ENCODE measurements at places on chromosomes 5 and 9.

- DNase-seq = no peak
These were observed 206.9 kb downstream of the COX7C start for GRCh38 chr5:86824637-86825036.

DNA sequence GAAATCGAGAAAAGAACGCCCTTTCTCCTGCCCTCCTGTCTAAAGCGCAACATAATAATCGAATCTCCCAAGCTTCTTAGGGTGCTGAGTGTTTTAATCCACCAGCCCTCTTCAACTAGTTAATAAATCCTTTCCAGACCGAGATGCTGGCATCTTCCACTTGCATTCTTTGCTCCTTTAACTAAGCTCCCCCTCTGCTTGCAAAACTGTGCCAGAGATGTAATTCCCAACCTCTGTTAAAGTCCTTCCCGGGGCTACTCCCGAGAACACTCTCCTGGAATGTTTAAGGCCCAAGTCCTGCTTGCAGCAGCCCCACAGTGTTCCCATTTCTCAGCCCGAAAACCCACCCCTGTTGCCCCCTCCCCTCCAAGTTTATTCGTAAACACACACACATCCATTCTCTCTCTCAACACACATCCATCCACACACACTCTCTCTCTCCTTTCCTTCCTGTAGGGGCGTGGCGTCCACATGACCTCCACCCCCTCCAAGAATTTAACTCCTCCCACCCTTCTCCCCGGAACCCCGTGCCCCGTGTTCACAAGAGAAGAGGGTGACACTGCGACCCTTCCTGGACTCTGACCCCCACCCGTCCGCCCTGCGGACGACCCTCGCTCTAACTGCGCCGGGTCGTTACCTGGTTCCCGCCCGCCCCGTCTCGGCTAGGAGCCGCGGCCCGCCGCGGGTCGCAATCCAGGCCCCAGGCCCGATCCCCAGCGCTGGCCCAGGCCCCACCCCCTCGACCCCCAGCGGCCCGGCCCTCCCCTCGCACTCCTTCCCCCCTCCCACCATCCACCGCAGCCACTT, 7.0 kb upstream of the MGAT1 start:
- DNase-seq = peak; percentile 93

DNA sequence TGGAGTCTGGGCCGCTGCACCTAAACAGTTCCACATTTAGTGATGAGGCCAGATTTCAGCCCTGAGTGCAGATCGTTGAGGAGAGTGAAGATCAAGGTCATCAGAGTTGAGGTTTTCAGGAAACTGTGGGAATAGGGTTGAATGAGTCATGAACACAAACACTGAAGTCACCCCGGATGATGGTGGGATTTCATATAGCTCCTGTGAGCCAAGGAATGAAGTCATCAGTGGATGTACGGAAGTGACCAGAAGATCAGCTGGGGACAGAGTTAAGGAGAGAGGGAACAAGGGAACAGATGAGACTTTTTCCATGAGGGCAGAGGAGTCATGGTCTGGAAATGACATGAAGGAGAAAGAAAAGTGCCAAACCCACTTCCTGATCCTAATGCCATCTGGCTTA, 36.5 kb downstream of the PALM2AKAP2 start:
- DNase-seq = peak; percentile 98

DNA sequence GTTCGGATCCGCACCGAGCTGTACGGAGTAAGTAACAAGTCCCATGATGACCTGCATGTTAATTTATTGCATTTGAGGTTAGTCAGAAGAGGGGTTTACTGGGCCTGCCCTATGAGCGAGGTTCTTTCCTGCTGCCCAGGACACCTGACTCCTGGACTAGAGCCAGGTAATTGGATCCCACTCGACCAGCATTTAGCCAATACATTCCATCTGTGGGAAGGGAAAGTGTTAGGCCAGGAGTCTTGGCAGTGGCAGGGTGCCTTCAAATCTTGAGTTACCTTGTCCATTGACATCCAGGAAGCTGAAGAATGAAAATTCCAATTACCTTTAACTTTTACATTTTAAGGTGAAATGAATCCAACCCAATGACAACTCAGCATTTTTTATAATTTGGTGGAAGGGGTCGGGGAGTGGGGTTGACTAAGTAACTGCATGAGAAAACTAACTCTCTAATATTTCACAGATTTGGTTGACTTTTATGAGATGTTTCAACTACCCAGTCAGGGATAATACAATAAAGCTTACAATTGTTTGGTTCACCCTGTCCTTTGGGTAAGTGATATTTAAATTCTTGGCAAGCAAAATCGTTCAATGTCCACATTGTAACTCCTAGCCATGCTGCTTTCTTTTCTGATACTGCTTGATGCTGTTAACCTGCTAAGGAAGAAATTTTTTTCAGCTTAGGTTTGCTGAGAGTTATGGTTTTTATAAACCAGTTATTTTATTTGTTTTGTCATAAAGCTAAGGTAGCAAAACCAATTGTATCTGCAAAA, 111.6 kb upstream of the IQGAP2 start:
- no peak for DNase-seq

GRCh38 chr5:112013660-112014059, 256.7 kb upstream of the NREP start:
- no peak for DNase-seq

DNA sequence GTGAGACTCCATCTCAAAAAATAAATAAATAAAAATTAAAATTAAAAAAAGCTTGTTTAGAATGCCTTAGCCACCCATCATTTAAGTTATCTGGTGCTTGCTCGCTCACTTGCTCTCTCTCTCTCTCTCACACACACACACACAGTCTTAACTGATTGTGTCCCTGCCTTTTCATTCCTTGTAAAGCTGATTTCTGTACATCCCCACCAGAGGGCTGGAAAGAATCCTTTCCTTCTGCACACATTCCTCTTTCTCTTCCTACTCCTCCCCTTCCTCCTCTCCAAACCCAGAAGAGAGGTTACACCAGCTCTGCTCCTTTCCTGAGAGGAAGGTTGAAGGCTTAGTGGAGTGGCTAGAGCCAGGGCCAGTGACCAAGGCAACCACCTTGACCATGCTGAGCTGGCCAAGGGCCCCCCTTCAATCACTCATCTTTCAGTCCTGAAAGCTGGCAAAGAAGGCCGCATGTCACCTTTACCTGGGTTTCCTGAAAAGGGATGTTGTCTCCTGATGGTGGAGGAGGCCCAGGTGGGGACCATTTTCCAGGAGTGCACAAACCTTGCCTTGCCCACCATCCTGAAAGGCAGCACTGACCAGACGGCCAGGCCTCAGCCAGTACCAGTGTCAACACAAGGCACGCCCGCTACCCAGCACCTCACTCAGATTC, 25.6 kb downstream of the STK10 start:
- peak; percentile 52 for DNase-seq

- peak; percentile 16 for DNase-seq
These were observed 26.1 kb upstream of the ANXA6 start for GRCh38 chr5:151183456-151184245.

- DNase-seq = no peak
These were observed 324.8 kb downstream of the GABRG2 start for GRCh38 chr5:162392336-162392735.

GRCh38 chr9:136543830-136544547, 1.9 kb downstream of the NOTCH1 start:
- DNase-seq = no peak

DNA sequence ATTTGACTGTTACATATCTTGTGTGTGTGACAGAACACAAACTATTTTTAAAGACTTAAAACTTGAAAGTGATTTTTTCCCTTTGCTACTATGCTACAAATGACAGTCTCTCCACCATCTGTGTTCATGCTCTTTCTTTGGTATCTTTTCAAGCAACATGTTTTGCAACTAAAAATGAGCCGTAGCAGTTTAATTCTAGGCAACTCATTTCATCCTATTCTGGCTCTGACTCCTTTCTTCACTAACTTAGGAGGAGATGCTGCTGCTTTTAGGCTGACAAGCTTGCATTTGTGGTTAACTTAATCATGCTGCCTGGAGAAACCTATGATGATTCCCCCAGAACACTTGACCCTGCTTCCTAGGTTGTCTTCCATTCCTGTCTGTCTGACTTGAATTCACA, 100.6 kb downstream of the HACD4 start:
- peak; percentile 8 for DNase-seq

- DNase-seq = peak; percentile 19
These were observed 607 bp downstream of the PCSK1 start for GRCh38 chr5:96432216-96433065.

- DNase-seq = no peak
These were observed 60.6 kb downstream of the RGS7BP start for GRCh38 chr5:64566310-64566916.

- DNase-seq = no peak
These were observed 337.9 kb downstream of the PDE4D start for GRCh38 chr5:59555596-59555995.

DNA sequence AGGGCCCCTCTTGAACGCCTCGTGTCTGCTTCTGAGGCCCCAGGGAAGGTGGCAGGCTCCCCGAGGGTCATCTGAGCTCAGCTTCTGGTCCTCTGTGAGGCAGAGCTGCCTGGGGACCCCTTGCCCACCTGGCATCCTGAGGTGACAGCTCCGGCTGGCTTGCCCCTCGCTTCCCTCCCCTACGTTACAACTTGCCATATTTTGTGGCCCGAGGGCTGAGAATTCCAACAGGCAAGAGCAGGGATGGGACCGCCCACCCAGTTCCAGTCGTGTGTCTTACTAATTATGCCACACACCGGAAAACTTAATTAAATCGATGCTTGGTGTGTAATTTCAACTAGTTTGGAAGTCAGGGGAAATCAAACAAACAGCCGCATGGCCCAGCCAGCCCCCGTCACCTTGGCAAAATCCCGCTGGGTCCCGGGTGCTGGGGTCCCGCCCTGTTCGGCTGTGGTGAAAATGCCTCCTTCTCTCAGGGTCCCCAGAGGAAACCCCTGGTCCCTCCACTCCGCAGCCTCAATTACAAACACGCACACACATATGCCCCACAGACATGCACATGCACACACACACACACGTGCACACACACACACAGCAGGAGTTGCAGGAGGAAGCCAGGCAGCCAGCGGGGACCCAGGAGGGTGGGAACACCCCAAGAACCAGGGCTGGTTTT, 221.0 kb upstream of the IER5L start:
- no peak for DNase-seq

GRCh38 chr9:99559776-99560175, 261.9 kb upstream of the NR4A3 start:
- no peak for DNase-seq

- DNase-seq = no peak
These were observed 172.9 kb upstream of the IL12B start for GRCh38 chr5:159503236-159503635.

- peak; percentile 85 for DNase-seq
These were observed 162.2 kb downstream of the HSD17B3 start for GRCh38 chr9:96139592-96140295.

DNA sequence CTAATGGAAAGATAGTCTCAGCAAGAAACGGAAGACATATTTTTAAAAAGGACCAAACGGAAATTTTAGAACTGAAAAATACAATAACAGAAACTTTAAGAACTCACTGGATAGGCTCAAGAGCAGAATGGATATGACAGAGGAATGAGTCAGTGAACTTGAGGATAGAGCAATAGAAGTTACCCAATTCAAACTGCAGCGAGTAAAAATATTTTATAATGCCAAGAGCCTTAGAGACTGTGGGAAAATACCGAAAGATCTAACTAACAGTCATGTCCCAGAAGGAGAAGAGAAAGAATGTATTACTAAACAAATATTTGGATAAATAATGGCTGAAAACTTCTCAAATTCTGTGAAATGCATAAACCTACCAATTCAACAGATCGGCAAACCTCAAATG, 40.8 kb downstream of the ADAMTS2 start:
- peak; percentile 97 for DNase-seq

DNA sequence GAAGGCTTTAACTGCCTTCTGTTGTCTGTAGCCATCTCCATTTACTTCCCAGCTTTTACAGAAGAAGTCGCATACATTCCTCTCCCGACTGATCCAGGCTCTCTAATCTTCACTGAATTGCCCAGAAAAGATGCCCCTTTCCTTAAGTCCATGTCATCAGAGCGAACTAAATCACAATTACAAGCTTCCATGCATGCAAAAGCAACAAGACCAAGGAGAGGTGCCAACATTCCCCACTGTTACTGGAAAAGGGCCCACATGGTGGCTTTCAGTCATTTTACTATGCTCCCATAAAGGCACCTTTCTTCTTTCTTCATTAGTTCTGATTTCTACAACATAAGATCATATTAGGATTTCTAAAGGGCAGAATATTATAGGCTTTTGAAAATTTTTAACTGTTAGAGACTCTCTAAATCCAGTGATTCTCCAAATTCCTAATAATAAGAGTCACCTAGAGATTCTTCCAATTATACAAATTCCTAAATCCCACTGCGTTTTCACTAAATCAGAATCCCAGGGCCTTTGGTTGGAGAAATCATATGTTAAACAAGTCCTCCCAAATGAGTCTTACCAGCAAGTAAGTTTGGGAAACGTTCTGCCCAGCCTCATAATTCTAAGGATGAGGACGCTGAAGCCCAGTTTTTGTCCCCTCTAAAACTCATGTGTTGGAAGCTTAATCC, 17.0 kb upstream of the ZFR start:
- DNase-seq = peak; percentile 68

DNA sequence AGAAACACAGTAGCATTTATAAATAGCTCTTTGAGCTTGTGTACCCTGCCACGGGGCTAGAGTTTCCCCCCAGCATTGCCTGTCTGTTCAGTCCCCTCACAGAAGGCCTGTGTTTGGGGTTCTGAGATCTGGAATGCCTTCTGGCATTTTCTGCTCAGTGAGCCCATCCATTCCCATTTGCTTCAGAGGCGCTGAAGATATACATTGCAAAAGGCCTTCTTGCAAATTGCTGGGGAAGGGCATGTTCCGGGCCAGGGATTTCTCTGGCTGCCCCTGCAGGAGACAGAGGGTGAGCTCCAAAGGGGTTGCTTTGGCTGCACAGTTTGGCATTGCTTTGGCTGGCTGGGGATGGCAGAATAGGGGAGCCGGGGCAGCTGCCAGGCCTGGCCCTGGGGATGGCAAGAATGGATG, 308.4 kb downstream of the MSX2 start:
- DNase-seq = no peak

GRCh38 chr5:35430381-35431162, 187.1 kb upstream of the SPEF2 start:
- DNase-seq = no peak

DNA sequence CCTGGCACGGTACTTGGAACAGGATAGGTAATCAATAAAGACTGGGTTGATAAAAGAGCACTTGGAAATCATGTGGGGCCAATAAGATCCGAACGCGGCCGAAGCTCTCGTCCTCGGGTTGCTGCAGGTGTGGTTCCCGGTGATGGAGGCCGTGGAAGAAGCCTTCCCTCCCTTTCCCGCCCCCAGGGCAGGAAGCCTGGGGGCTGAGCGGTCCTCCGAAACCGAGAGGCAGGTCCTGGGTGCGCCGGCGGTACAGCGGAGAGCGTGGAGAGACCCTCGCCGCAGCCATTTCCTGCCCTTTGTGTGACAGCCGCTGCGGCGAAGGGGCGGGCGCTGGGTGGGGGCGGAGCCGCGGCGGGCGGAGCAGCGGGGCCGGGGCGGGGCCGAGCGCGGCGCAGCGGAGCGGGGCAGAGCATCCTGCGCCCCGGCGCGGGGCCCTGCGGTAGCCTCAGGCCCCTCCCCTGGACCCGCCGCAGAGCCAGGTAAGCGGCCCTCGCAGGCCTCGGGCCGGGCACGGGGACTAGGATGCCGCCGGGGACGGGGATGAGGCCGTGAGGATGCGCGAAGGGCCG, at the start of gene CYFIP2:
Gene CYFIP2 (plus strand): TSS at position 410 of the 572 bp plus-strand sequence. CDS start 19,239 bp downstream, outside the sequence.
- no peak for DNase-seq
